ENCODE measurements at places on chromosomes 12 and 14.

DNA sequence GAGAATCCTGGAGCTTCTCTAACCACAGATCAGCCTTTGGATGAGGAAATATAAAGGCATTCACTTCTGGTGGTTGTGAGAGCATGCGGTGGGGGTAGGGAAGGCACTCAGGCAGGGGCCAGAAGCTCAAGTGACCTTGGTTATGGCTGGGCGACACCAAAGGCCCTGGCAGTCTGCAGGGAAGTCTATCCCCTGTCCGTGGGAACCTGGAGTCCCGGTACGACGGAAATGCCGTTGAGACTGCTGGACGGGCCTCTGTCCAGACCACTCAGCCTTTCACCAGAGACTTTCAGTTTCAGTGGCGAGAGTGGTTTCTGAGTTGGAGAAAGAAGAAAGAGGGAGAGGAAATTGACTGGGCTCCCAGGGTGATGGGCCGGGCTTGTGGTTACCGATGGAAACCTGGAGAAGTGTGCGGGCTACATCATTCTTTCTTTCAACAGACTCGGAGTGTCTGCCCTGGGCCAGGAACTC lies 20.9 kb downstream of the ISCA2 start:
- DNase-seq = no peak

DNA sequence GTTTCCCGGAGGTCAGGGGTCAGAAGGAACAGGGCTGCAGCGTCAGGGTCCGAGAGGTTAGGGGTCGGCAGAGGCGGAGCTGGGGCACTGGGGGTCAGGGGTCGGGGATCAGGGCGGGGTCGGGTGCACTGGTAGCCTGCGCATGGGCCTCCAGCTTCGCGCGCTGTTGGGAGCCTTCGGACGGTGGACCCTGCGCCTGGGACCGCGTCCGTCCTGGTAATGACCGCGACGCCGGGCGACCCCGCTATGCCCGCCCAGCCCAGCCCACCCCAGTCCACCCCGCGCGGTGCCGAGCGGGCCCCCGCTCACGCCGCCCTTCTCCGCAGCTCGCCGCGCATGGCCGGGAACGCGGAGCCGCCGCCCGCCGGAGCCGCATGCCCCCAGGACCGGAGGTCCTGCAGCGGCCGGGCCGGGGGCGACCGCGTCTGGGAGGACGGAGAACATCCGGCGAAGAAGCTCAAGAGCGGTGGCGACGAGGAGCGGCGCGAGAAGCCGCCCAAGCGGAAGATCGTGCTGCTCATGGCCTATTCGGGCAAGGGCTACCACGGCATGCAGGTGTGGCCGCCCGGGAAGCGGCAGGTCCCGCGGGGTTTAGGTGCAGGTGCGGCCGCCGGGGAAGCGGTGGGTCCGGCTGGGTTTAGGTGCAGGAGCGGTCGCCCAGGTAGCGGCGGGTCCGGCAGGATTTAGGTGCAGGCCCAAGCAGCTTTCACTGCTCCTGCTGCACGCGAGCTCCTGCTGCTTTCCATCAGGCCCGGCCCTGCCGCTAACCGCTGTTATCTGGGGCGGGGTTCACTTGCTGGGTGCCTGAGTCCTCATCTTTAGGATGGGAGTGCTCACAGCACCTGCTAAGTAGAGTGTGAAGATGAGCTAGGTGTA lies 743 bp downstream of the PUS1 start:
- DNase-seq = no peak

GRCh38 chr14:74265301-74265965 lies 26.2 kb downstream of the VSX2 start:
- no peak for DNase-seq

- DNase-seq = no peak
These were observed 8.8 kb downstream of the VPS37B start for GRCh38 chr12:122886851-122887818.

DNA sequence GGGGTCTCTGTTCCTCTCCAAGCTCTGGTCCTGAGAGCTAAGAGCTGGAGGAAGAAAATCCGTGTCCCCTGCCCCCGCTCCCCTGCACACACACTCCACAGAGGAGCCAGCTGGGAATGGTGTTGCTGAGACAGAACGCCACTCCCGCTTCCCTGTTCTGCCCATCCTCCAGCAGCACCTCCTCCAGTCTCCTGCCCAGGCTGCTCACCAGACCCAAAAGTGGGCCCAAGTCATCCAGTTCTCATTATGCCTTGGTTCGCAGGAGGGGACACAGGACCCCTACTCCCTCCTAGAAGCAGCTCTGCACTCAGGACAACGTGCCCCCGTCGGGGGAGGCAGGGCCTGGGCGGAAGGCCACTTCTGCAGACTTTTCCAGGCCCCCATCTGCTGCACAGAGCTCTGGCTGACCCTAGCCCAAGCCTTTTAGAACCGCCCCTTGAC lies 830 bp upstream of the TRMT61A start:
- no peak for DNase-seq

- no peak for DNase-seq
These were observed 233.5 kb downstream of the PPM1H start for GRCh38 chr12:62701492-62701891.

DNA sequence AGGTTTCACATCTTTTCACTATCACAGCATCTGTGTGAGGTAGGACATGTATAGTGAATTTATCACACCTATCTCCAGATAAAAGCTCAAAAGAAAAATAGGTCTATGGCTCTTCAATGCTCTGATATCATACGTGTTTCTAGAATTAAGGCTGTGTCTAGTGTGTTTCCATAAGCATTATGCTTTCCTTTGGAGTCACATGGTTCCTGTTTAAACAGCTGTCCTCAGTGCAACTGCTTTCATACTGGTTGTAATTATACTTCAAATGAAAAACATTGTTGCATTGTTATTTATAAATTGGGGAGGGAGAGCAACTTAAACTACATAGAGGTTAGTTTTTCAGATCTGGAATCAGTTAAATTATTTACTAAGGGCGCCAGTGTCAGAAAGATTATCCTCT lies 151.6 kb downstream of the SYT1 start:
- no peak for DNase-seq

GRCh38 chr12:95300286-95300685 lies 82.7 kb downstream of the VEZT start:
- no peak for DNase-seq

GRCh38 chr12:3455312-3455711 lies 35.7 kb upstream of the PRMT8 start:
- no peak for DNase-seq

GRCh38 chr14:58878439-58879139 lies 240.8 kb downstream of the DACT1 start:
- DNase-seq = no peak

GRCh38 chr12:53670971-53671370 lies 4.9 kb downstream of the ATP5MC2 start:
- no peak for DNase-seq

DNA sequence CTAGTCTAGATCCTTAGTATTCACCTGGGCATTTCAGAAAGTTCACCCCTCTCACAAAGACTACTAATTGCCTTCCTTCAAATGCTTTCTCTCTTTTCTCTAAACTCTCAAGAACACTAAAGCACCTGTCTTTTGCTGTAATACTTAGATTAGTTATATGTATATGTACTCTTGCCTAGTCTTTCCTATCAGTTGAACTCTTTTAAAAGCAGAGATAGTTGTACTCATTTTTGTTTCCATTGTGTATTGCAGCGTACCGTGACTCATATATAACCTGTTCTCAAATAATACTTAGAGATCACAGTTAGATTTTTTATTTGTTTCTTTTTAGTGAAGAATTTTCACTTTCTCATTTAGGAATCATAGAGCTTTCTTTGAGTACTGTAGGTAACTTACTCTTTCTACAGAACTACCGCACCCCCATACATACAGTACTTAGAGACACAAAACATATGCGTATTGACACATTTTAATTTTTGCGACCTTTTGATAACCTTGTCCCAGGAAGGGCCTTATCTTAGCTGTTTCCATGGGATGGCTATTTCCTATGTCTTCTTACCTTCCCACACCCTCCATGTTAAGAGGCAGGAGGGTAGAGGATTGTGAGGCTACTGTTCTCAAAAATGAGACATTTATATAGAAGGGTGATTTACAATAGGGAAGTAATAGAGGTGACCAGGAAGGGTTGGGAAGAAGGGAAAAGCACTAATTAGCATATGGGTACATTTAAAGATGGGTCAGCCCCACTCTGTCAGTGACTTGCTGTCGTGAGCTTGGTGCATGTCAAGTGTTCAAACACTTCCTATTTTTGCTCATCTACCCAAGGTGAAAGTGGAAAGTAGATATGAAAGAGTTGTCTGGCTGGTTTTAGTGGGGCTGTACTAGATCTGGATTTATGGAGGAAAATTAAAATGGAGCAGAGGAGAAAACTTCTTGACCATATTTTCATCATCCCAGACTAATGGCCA lies 74.3 kb downstream of the PLEKHA5 start:
- no peak for DNase-seq

GRCh38 chr14:87899228-87899627 lies 93.8 kb downstream of the GALC start:
- no peak for DNase-seq

DNA sequence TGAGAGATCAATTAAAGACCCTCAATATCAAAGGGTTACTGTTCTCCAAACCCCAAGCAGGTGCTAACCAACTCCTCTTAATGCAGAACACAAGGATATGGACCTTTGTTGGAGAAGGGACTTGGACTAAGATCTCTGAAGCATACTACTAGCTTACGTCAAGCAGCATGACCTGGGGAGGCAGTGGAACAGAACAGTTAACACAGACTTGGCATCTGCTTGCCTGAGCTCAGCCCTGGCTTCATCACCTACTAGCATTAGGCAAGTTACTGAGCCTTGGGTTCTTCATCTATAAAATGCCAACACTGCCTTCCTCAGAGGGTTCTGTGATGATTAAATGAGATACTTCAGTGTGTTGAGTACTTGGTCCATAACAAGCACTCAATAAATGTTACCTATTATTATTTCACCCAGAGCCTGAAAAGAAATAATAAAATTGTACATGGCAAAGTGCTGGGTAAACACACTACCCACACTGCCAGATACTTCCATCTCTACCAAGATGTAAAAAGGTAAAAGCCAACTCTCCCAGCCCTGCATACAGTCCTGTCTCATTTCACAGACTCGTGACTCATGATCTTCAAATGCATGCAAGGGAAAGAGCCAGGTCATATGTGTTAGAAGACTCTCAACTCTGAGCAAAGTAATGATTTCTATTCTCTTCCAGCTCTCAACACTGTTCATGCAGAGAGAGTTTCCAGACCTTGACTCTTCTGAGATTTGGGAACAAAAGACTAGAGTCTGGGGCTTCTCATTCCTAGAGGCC lies 39.7 kb downstream of the FMNL3 start:
- no peak for DNase-seq

DNA sequence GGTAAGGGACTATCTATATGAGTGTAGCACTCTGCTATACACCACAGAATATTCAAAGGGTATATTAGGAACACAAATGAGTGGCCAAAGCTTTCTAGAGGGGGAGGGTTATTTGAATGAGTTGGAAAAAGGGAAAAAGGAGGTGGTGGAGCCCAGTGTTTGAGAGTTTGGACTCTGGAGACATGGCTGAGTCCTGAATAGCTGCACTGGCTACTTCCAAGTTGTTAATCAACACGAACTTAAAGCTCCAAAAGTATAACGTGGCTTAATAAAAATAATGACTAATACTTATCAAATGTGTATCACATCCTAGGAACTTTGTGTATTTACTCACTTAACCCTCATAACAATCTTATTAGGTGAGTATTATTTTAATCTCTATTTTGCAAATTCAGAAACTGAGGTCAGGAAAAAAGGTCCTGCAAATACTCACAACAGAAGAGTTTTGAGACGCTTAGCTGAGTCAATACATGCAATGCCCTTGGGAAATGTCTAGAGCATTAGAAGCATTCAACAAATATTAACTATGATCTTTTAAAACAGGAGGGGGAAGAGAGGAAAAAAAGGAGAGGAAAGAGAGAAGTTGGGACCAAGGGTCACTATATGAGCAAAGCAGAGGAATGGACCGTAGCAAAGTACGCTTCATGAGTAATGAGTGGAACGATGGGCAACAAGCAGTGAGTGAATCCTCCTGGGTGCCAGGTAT lies 189.5 kb upstream of the HMGA2 start:
- no peak for DNase-seq

GRCh38 chr14:33393895-33394368 lies 455.3 kb downstream of the NPAS3 start:
- no peak for DNase-seq

GRCh38 chr12:116708826-116709756 lies 28.8 kb downstream of the SPRING1 start:
- DNase-seq = peak; percentile 66

All from NCI-H2171 (cell line).